Left lobe of liver (tissue), 2 donors: ENCODE measurements at places on chromosomes 3 and 15.

DNA sequence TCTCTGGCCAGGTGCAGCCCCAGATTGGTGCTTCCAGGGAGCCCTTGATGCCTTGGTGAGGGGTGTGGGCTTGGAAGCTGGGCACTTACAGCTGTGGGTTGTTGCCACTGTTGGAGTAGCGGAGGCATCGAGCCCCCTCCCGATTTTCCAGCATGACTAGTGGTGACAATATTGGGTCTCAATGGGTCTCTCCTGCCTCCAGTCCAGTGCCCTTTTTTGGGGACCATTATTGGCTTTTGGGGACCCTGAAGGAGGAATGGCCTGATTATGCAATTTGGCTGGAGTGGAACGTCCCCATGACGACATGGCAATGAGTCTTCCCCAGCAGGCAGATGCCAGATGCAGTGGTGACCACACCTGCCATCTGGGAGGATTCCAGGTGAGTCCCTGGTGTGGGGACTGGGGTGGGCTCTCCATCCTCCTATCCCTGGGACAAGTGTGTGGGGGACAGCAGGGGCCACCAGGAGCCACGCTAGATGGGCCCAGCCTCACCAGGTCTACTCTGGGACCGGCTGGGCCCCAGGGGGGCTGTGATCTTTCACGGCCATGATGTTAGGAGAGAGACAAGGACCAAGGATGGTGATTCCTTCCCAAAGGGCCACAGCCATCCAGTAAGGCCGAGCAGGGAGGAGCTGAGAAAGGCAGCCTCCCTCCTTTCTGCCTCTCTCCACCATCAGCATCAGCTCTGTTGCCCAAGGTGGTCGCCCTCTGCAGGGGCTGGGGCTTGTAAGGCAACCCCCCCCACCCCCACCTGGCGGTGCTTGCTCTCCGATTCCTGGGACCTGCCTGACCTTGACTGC, 196.8 kb downstream of the GOLGA6L6 start:
- peak; percentile 49 for DNase-seq

DNA sequence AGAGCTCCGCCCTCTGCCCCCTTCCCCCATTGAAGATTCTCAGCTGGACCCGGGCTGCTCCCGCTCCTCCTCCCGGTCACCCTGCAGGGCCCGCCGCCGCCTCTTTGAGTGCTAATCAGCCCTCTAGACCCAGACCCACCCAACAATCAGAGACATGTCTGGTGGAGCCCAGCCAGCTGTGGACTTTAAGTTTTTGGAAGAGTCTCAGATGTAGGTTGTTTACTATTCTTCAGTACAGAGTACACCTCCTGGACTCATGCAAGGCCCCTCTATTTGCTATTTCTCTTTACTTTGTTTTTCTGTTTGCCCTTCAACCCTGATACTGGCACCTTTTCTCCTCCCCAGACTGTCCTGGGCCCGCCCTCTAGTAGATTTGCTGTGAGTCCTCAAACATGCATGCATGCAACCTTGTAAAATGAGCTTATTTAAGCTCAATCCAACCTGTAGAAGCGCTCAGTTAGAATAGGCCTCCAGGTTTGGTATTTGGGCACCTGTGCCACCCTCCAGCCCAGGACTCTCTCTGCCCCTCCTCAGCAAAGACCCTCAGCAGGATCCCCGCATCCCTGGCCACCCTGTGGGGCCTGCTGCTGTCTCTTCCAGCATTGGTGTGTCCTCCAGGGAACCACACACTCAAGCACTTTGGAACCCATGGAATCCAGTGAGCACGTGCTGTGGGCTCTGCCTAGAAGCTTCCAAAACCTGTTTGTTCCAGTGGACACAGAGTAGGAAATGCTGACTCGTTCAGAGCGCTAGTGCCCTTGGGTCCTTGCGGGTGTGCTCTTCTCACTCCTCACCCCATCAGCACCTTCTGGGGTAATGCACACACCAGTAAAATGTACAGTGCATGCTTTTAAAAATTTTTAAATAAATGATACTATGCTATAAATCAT, 4.6 kb downstream of the PRR23E start:
- peak; percentile 16 for DNase-seq

DNA sequence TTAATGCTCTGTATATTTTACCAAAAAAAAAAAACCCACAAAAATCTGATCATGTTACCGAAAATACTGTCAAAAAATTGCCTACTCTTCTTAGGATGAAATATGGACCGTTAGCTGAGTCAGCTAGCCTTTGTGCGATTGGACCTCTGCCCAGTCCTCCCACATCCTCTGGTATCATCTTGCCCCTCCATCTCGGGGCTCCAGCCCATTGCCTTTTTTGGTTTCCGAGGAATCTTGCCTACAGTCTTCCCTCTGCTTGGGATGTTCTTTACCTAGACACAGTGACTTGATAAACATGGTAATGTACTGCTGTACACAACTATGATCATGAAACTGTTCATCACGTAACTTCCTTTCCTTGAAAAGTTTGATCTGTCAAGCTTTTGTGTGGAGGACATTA, 371.4 kb downstream of the SV2B start:
- no peak for DNase-seq

DNA sequence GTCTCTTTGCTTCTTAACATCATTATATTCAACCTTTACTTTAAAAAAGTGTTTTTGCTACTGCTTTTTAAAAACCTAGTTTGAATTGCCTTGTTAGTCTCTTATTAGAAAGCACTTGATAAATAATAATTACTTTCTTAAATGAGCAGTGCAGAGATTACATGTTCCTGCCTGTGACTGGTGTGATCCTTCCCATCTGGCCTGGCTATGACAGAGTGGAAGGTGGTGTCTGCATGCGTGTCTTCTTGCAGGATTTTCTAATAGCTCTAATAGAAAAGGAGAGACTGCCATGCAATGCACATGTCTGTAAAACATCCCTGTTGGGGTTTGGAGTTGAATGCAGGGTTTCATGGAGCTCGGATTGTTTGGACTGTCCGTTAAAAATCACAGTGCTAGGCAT, 425.8 kb upstream of the TPM1 start:
- no peak for DNase-seq

GRCh38 chr3:112561484-112561733, 353 bp downstream of the ATG3 start:
- DNase-seq: no peak

DNA sequence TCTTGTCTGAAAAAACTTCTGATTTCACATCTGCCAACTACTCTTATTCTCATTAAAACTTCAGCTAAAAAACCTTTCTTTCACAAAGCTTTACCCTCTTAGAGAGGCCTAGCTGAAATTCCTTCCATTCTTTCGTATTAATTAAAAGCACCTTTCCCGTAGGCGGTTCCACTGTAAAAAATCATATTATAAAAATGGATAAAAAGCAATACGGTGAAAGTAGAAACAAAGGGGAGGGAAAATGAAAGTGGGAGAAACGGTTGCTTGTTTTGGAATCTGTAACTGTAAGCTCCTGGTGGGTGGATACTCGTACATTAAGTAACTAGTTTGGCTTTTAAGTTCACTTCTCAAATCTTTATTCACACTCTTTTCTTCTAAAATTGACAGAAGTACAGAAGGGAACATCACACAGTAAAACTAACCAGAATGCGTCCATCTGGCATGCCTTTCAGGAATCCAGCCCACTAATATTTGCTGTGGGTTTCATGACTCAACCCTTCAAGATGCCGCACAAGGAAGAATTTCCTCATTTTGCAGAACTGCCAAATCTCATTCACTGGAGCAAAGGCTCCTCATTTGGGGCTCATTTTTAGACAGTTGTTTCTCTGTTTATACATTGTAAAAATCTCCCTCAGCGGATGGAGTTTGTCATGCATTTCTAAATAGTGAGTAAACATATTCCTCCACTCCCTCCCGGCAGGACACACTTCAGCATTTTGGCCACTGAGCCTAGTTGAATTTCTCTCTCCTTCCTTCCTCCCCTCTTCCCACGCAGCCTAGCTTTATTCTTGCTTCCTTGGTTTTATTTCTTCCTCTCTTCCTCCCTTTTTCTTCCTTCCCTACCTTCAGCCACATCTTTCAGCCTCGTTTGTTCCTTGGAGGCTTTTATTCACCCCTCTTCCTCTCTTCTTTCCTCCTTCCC, 419.5 kb upstream of the NAALADL2 start:
- DNase-seq: no peak

- DNase-seq: no peak
Observed at GRCh38 chr3:117409701-117410459, 700.3 kb downstream of the TUSC7 start.

DNA sequence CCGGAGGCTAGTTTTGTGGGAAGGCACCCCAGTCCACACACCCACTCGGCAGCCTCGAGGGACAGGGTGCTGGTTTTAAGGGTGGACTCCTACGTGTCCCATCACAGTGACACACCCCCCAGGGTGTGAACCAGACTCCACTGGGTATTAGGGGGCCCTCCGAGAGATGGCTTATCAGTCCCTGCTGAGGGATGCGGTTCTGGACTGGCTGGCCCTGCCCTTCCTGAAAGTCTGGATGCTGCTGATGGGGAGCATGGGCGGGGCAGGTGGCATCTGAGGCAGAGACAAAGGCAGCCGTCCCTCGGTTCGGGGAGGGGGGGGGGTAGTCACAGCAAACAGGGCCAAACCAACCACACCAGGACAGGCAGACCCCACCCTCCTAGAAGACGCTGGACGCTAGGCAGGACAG, 939 bp upstream of the ULK3 start:
- no peak for DNase-seq

DNA sequence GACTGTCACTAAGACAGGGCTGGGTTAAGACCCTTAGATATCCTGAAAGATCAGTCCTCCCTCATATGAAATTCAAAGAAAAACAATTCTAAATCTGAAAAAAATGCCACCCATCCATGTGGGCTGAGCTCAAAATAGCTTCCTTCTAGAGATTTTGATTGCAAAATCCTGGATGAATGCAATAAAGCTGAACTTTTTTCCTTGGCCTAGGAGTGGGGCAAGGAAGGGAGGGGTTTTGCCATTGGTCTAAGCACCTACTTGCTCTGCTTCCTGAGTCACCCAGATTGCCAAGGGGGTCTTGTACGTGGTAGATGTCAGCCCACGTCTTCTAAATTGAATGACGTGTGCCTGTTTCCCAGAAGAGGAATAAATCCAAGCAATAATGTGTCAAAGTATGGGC, 15.3 kb upstream of the SMAD3 start:
- DNase-seq: no peak

- no peak for DNase-seq
Observed at GRCh38 chr15:80584973-80585525, 110.1 kb upstream of the ABHD17C start.

- no peak for DNase-seq
Observed at GRCh38 chr3:90040554-90040953, 933.1 kb downstream of the EPHA3 start.

GRCh38 chr15:78797951-78798350, 13.3 kb downstream of the ADAMTS7 start:
- no peak for DNase-seq

DNA sequence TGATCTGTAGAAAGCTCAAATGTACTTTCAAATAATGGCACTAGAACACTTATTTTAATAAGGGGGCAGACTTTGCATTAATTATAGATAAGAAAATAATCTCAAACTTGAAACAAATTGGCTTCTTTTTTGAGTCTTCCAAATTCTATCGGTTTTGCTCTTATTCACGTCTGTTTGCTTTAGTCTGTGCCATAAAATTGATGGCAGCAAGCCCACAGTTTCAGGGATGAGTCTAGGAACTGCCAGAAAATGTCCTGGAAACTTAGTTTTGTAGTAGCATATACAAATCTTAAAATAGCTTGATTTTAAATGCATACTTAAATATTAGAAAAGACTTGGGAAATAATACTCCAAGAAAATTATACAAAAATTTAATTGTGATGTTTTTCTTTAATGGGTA, 39.7 kb downstream of the BCHE start:
- peak; percentile 66 for DNase-seq

DNA sequence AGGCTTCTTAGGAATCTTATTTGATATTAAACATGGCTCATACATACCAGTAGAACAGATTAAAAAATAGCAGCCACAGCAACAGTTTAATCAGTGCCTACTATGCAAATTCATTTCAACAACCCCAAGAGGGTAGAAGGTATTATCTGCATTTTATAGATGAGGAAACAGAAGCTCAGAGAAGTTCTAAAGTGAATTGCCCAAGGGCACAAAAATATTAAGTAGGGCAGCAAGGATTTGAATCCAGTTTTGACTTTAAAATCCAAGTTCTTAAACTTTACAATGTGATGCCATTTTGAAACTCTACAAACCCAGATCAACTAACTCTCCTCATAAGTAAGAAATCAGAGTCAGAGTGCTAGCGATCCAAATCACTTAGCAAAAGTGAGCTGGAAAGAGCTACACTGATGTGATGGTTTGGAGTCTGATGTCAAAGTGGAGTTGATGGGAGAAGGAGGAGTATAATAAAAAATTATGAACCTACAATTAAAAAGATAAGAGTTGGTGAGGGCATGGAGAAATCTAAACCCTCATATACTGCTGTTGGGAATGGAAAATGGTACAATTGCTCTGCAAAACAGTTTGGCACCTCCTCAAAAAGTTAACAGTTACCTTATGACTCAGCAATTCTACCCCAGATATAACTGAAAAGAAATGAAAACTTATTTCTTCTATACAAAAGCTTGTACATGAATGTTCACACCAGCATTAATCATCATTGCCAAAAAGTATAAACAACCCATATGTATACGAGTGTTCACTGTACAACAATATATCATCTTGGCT, 51.0 kb upstream of the PLXND1 start:
- no peak for DNase-seq

DNA sequence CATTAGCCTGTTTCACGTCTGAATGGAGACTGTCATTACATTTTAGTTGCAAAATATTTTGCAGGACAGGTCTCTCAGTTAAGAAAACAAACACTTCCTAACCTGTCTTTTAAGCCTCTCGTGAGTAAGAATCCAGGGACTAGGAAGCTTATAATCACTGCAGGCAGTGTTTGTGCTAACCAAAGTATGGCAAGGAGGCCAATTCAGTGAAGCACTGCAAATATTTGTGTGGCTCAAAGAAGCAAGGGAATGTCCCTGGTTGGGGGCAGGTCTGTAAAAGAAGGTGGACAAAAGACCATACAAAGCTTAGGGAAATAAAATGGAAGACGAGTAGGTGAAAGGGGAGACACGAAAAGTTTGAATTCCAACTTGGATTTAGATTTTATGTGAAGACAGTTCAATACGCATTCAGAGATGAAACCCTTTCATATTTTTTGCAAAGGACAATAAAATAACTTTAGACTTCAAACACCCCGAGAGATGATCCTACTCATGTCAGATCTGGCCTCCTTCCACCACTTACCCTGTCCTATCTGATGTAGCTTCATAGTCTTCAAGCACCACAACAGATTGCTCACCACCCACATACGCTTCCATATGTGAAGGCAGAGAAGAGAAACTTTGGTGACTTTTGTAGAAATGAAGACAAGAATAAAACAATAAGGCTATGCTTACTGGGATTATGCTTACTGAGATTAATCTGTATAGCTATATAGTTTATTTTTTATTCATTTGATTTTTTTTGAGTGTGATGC, 240.9 kb downstream of the TUSC7 start:
- DNase-seq: no peak
